BJ (cell line): ENCODE measurements at places on chromosomes 16 and 17. TPM values are rescaled to one million over a fixed set of nuclear protein-coding genes. Genes with fewer than 3 reads are reported as not detected.

Gene CACNG5
- polyA plus RNA-seq = not detected in 2 replicates

DNA sequence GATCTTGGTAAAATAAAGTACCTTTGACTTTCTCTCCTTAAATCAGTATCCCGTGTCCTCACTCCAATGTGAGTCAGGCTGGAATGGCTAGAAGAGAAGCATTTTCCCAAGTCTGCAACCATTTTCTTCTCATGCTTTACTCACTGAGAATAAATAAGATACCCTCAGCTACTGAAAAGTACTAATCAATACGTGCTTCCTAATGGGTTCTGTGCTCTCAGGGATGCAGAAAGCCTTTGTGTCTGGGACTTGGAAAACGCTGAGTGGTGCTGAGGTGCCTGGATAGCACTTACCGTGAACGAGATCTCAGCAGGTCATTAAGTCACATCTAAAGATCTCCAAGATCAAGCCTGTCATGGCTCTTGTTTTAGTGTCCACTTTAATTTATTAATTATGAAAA is 672.3 kb upstream of the C16orf82 start:
- DNase-seq = no peak

DNA sequence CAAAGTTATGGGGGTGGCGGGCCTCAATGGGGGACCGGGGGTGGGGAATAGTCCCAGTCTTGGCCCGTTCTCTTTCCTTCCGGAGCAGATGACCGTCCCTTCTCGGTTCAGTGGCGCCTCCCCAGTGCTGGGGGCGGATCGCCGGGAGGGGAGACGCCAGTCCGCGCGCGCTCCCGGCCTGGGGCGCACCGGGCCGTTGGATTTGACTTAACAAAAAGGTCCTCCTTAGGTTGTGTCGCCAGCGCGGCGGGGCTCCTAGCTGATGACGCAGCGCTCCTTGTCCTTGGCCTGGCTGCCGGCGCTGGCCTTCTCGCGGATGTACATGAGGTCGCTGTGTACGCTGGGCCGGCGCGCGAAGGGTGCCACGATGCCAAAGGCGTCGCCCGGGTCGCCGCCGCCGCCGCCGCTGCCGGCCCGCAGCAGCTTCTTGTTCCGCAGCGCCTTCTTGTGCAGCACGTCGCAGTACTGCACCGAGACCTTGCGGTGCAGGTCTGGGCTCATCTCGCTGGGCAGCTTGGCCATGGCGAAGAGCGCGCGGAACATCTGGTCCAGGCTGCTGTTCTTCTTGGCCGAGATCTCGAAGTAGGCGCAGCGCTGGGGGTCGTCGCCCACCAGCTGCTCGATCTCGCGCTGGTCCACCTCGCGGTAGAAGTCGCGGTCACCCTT is 1.2 kb downstream of the RASD1 start:
- DNase-seq = no peak

Gene ZFP3
- 2.0 and 3.7 TPM in 2 replicates for polyA plus RNA-seq

GRCh38 chr16:65618931-65619330 is 497.1 kb upstream of the CDH11 start:
- no peak for DNase-seq

- DNase-seq = no peak
Measured at GRCh38 chr17:73020110-73020509, 72.4 kb downstream of the SLC39A11 start.

Gene HCRT
- not detected in 2 replicates for polyA plus RNA-seq

GRCh38 chr17:19448341-19449268 is 37.6 kb downstream of the RNF112 start:
- peak; percentile 87 for DNase-seq

DNA sequence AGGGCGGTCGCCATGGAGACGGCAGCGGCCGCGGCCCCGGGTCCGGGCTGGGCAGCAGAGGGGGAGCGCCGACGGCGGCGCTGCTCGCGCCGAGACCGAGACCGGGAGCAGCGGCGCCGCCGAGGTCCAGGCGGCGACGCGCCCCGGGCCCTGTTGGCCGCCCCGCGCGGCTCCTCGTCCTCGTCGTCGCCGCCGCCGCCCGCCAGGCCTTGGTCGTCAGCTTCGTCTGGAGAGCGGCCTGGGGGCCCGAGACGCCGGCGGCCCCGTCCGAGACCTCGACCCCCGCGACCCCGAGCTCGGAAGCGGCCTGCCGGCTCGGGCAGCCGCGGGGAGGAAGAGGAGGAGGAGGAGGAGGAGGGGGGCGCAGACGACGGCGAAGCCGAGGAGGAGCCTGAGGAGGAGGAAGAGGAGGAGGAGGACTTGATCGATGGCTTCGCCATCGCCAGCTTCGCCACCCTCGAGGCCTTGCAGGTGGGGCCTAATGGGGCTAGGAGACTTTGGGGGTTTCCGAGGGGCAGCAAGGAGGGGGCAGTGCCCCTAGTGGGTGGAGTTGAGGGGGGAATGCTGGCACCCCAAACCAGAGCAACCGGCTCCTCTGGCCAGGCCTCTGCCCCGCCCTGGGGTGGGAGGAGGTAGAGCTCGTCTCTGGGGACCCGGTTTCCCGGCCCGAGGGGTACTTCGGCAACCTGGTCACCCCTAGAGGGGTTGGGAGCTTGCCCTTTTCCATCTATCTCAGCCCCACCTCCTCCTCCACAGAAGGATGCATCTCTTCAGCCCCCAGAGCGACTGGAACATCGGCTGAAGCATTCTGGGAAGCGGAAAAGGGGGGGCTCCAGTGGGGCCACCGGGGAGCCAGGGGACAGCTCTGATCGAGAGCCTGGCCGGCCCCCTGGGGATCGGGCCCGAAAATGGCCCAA is 1.5 kb downstream of the FBRS start:
- DNase-seq = no peak

- DNase-seq = no peak
Measured at GRCh38 chr16:28990375-28991040, 5.7 kb downstream of the LAT start.

Gene RGS11
- polyA plus RNA-seq = 1.1 and 2.2 TPM in 2 replicates

Gene BAHCC1
- 2.3 and 3.1 TPM in 2 replicates for polyA plus RNA-seq

DNA sequence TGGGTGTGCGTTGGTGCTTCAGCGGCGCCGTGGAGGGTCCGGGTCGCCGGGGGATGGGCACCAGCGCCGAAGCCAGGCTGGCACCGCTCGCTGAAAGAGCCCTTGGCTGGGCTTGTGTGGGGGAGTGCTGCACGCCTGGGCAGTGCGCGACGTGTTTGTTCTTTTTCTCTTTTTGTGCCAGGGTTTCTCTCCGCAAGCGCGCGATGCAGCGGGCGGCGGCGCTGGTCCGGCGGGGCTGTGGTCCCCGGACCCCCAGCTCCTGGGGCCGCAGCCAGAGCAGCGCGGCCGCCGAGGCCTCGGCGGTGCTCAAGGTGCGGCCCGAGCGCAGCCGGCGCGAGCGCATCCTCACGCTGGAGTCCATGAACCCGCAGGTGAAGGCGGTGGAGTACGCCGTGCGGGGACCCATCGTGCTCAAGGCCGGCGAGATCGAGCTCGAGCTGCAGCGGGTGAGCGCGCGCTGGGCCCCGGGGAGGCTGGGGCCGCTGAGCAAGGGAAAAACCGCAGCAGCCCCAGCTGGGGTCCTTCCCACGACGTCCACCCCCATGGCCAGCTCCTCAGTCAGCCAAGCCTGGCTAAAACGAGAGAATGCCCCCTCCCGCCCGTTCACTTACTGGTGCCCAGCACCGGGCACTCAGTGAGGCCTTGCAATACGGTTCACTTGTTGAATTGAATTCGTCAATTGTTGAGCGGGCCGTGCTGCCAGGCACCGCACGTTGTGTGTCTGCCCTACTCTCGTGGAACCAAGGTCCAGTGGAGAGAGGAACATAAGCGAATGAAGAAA is 541 bp downstream of the GPT2 start:
- no peak for DNase-seq

Gene MIS12
- 6.2 and 11.4 TPM in 2 replicates for polyA plus RNA-seq

GRCh38 chr16:8572063-8572918 is 18.0 kb downstream of the TMEM114 start:
- no peak for DNase-seq

- no peak for DNase-seq
Measured at GRCh38 chr16:11386054-11386680, 40.9 kb downstream of the RMI2 start.

DNA sequence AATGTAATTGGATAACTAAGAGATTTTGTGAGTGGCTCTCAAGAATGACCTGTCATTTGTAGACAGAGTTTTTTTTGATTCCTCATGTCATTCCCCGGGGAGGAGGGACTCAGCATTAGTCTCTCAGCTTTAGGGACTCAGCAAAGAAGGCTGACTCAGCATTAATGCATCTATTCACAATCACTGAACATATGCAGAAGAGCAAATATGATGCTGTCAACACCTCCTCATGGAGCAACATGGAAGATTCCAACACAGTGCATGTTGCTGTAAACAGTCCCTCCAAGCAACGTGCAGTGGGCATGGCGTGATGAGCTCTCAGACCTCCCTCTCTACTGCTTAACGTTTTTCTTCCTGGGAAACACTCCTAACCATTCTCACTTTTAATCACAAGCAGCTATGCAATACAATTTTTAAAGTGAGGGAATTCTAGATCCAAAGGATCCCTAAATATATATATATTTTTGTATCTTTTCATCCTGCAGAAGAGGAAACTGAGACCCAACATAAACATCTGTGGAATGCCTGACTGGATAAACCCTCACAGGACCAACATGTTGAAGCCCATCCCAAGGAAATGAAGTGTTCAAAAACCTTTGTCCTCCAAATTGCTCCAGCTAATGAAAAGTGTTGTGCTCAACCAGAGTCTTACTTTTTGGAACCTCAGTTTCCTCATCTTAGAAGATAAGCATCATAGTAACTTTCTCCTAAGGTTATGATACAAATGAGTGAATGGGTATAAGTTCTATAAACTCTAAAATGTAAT is 38.9 kb downstream of the TMEM100 start:
- no peak for DNase-seq

Gene SPATA2L
- polyA plus RNA-seq = 2.8 and 5.3 TPM in 2 replicates
